Inflammatory macrophage treated with lipopolysaccharide for 1 hour (primary cell): ENCODE measurements at places on chromosomes 4 and X.
A peak's percentile ranks its signal among the peaks of the same experiment; 100 is the strongest.

GRCh38 chrX:17459661-17460060, 84.7 kb downstream of the NHS start:
- DNase-seq = peak; percentile 29

- DNase-seq = no peak
These were observed 218.1 kb upstream of the FAT4 start for GRCh38 chr4:125096662-125097061.

DNA sequence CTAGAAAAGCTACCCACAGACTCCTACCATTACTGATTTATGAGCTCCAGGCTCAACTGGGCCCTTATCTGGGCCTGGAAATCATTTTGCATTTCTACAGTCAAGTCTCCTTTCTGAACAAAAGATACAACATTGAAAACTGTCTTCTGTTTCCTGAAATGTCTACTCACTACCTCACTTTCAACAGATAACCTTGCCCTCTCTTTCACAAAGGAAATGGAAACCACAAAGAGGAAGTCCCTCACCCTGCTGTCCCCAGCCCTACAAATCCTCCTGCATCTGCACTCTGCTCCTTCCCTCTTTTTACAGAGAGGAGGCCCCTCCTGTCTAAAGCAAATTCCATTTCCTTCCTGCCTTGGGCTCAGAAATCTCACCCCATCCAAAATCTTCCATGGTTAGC, 24.8 kb upstream of the CYBB start:
- peak; percentile 81 for DNase-seq

DNA sequence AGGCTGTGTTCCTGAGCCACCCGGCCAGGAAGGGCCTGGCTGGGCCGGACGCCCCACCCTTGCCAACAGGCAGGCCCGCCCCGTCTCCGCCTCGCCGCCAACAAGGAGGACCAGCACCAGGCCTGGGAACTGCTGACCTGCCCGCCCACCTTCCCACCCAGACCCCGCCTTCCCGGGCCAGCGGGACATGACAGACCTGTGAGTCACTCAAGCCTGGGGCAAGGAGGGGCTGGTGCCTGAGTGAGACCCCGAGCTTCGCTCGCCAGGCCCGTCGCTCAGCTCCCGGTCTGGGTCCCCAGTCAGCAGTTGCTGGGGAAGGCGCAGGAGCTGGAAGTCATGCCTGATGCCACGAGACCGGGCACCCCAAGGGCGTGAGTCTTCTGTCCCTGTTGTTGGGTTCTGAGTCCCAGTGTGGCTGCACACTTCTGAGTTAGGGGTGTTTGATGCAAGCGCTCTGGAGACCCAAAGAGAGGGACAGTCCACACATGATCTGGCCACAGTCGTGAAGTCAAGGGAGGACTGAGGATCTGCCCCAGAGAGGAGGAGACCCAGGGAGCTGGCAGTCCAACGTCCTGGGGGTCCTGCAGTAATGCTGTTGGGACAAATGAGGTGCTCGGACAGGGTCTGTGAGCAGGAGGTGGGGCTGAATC, at the start of gene DNASE1L1:
TSS of gene DNASE1L1 (minus strand) at position 33 of the 650 bp plus-strand sequence. CDS start 3,686 bp downstream, outside the sequence.
- DNase-seq = peak; percentile 76

GRCh38 chr4:171565130-171565788, 247.9 kb upstream of the GALNTL6 start:
- no peak for DNase-seq

DNA sequence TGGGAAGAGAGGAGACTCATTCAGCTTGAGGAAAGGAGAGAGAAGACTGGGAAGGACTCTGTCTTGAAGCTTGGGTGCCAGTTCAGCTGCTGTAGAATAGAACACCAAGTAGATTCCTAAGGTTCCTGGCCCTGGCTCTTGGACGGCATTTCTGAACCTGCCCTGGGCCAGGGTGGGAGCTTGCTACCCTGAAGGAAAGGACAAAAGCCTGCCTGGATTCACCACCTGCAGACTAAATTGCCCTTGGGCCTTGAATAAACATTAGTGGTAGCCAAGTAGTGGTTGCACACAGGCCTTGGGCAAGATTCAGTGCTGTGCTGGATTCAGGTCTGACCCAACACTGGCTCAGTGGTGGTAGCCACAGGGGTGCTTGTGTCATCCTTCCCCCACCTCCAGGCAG, 588.4 kb upstream of the AMOT start:
- no peak for DNase-seq

GRCh38 chr4:141391771-141392170, 171.1 kb downstream of the ZNF330 start:
- no peak for DNase-seq

DNA sequence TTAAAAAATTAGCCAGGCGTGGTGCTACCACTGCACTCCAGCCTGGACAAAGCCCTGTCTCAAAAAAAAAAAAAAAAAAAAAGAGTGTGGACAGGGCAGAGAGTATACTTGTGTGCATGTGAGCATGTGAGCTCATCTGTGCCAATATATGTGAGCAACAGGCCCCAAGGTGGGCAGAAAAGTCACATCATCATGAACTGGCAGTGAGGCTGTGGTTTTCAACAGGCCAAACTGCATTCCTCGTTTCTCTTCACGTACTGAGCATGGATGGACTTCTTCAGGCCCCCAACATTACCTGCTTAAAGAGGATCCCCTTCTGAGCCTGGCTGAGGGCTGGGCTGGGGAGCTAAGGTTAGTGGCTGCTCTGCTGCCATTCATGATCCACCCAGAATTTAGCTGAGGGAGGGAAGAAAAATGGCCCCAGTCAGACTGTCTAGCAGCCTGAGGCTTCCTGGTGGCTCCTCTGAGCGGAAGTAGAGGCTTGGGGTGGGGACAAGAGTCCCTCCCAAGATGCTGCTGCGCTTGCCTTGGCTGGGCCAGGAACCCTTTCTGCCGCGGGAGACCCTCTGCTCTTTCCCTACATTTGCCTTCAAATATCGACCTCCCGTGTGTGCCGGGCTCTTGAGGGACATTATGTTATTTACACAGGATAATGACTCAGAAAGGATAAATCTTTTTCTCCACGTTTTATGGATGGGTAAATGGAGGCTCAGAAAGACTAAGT, 55.0 kb downstream of the DIPK2B start:
- no peak for DNase-seq

GRCh38 chr4:120611092-120611491, 311.4 kb downstream of the PRDM5 start:
- no peak for DNase-seq

GRCh38 chr4:8085491-8086117, 73.0 kb downstream of the ABLIM2 start:
- no peak for DNase-seq

DNA sequence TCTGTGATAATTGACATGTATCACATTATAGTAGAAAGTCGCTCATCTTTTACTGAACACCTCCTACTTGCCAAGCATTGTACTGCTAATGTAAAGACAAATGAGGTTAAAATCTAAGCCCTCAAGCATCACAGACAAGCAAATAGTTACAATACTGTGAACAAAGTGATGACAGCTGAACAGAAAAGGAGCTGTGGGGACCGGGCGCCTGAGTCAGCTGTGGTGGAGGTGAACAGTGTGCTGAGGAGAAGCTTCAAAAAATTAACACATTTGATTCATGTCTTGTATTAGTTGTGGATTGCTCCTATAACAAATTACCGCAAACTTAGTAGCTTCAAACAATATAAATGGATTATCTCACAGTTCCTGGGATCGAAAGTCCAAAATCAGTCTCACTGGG, 124.3 kb downstream of the MAPK10 start:
- DNase-seq = no peak

- peak; percentile 50 for DNase-seq
These were observed 12.8 kb upstream of the SLITRK4 start for GRCh38 chrX:143648705-143649104.

GRCh38 chr4:6942238-6942800, 32.7 kb downstream of the TBC1D14 start:
- DNase-seq = peak; percentile 82

DNA sequence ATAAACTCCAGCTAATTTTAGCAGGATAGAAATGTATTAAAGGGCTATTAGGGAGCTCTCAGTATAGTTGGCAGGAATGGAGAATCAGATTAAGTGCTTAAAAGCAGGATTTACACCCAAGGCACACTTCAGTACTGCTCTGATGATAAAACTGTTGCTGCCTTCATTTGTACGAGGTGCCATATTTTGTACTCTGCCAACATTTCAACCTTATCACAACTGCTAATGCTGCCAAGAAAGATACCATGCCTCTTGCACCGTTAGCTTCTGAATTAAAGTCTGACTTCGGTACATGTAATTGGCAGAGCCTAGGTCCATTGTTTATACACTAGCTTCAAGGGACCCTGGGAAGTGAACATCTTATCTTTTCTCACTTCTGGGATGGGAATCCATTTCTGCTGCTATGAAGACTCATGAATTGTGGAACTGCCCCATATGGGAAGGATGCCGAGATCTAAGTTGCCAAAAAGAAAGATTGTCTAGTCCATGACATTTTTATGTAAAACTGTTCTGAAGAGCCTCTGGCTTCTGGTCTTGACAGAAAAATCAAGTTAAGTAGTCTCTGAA, 624.0 kb upstream of the IGFBP7 start:
- no peak for DNase-seq

DNA sequence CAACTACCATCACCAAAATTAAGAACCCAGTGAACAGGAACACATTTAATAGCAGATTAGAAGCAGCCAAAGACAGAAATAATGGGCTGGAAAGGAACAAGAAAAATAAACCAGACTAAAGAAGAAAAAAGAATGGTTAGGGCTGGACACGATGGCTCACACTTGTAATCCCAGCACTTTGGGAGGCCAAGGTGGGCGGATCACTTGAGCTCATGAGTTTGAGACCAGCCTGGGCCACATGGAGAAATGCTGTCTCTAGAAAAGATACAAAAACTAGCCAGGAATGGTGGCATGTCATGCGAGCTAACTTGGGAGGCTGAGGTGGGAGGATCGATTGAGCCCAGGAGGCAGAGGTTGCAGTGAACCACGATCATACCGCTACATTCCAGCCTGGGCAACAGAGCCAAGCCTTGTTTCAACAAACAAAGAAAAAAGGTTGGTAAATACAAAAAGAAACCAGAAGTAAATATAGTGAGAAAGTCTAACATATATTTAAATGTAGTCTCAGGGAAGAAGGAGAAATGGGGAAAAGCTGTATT, 102.0 kb downstream of the AFAP1 start:
- DNase-seq = no peak

DNA sequence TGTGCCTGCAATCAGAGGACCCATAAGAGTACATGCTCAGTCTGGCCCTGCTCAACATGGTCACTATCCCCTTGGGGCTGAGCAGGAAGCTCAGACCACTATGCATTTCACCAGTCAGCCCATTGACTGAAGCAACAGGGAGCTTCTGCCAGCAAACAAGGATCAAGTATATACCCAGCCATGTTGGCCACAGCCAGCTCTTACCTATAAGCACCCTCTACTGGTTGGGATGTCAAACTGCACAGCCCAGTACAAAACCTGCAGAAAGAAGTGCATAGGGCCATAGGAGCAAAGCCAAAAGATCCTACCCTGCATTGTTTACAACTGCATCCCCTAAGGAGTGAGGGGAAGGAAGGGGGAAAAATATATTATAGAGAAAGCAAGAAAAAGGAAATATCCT, 214.4 kb upstream of the CPEB2 start:
- peak; percentile 4 for DNase-seq

GRCh38 chr4:164701665-164702064, 52.3 kb upstream of the SMIM31 start:
- no peak for DNase-seq

DNA sequence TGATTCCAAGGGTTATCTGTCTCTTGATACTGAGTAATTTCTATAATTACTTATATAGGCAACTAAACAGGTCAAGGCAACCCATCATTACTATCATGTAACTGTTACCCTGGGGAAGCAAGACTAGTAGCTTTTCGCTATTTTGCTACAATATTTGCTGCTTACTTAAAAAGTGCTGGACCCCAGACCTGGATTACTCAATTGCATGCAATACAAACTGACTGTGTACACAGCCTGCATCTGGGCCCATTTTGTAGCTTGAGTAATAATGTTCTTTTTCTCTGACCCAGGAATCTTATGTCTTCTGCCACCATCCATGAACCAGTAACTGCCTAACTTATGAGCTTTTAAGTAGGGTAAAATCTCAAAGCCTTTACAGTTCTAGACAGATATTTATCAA, 53.4 kb downstream of the CNOT6L start:
- DNase-seq = no peak

DNA sequence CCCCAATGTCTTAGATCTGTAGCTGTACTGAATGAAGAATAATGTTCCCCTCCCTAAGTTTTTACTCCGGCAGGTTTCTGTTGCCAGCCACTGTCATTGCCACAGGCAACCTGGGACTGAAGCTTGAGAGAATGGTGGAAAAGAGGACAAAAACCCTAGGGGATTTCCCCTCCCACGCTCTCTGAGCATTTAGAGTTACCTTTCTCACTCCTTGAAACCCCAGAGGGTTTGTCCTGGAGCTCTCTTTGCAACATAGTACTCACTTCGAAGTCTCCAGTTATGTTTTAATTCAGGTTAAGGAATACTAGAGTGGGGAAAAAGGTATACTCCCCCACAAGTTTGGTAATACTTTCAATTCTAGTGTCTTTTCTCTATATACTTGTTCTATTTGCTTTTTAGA, 31.5 kb downstream of the F8 start:
- DNase-seq = no peak

DNA sequence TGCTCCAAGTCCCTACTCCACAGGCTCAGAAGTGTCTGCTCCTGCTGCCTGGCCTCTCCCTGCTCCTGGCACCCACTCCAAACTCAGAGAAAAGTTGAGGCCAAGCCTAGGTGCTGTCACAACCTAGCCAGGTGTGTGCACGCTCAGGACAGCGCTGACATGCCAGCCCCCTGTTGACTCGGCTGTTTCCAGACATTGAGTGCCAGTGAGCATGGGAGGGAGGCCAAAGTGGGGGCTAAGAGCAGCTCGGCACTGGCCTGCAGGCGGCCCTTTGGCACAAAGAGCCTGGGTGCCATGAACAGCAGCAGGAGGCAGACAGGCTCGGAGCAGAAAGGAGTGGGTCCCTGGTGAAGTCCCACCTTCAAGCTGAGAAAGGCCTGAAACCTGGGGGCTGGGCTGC, 79.6 kb upstream of the DDX60 start:
- DNase-seq = no peak

GRCh38 chr4:108072300-108072699, 82.6 kb downstream of the HADH start:
- DNase-seq = no peak

DNA sequence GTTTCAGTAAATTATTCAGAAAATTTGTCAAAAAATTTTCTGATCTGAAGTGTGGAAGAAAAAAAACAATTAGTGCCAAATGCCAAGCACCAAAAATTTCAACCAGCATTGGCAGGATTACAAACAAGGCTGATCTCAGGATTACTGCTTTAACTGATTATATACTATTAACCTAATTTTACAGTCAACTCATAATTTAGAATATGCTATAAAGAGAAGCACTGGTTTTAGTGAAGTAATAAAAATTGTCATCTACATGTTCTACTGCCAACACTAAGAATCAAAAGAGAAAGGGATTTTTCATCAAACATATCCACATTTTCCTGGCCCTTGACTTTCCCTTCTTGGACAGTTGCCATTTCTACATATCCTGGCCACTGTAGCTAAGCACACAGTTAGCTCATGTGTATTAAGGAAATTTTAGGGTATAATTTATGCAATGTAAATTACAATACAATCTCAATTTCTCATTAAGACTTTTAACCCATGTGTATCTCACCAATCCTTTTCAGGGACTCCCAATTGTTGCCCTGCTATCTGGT, 33.8 kb downstream of the THOC2 start:
- DNase-seq = no peak
